ENCODE measurements at places on chromosomes 7 and 10.

GRCh38 chr10:97096261-97097083, 89.3 kb downstream of the SLIT1 start:
- no peak for DNase-seq

- no peak for DNase-seq
Measured at GRCh38 chr10:1373287-1373686, 317.1 kb downstream of the WDR37 start.

DNA sequence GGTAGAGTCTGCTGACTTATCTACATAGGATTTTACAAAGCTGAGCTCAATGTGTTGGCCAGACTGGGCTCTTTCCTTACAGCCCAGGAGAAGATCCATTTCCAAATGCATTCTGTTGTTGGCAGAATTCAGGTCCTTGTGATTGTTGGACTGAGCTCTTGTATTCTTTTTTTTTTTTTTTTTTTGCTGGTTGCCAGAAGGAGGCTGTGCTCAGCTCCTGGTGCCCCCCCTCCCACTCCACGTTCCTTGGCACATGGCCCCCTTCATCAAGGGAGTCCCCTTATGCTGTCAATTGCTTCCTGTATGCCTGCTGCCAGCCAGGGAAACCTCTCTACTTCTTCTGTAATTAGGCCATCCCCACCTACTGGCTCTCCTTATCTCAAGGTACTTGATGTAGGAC, 518.1 kb upstream of the AKR1E2 start:
- DNase-seq = no peak

- DNase-seq = no peak
Measured at GRCh38 chr7:30312178-30312577, 27.8 kb downstream of the ZNRF2 start.

DNA sequence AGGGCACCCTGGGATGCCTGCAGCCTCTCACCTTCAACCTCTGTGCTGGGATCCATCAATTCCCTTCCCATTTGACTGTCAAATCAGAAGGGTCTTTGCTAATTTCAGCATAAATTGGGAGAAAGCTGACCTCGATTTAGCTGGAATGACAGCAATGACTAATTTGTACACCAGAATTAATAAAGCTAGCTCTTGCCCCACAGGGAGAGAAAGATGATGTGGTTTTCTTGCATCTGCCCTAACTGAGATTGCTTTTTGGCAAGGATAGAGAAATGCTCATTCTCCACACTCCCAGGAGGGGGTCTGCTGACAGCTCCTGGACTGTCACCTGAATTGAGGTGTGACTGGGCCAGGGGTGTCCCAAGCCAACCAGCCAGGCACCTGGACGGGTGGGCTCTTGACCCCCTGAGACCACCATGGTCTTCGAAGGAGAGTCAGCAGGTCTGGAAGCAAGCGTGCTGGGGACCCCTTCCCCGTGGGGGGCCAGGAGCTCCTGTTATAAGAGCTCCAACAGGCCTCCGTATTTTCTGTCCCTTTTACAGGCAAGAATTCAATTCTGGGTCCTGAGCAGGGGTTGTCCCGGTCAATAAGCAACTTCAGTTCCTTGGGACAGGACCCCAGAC, 42.1 kb downstream of the RBM17 start:
- no peak for DNase-seq

DNA sequence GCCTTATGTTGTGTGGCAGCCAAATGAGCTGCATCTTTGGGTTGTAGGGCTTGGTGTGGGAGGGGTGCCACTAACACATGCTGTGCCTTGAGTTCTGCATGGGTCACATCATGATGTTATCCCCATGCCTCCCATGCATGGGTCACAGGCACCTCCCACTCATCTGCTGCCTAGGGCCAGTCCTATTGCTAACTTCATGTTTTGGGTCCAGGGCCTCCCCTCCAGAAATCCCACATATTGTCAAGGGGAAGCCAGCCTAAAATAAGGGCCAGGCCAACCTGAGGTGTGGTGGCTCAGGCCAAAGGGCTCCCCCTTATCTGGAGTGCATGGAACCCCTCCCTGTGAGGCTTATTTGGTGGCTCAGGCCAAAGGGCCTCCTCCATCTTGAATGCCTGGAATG, 299.0 kb downstream of the RPS24 start:
- no peak for DNase-seq

DNA sequence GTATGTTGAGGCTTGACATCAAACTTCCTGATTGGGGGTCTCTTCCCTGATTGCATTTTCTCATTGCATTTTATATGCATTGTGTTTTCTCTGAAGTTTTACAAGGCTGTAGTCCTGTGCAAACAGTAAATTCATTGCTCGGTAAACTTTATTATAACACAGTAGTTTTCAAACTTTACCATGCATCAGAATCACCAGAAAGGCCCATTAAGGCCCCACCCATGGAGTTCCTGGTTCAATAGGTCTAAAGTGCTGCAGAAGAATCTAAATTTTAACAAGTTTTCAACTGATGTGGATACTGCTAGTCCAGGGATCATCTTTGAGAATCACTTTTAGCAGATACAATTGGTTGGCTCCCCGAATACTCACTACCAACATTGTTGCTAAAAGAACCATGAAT, 634.7 kb upstream of the LRRTM3 start:
- DNase-seq = no peak

- DNase-seq = no peak
Measured at GRCh38 chr10:90288391-90288933, 569.4 kb downstream of the HTR7 start.

GRCh38 chr7:105304040-105304895, 84.5 kb downstream of the SRPK2 start:
- peak; percentile 48 for DNase-seq

DNA sequence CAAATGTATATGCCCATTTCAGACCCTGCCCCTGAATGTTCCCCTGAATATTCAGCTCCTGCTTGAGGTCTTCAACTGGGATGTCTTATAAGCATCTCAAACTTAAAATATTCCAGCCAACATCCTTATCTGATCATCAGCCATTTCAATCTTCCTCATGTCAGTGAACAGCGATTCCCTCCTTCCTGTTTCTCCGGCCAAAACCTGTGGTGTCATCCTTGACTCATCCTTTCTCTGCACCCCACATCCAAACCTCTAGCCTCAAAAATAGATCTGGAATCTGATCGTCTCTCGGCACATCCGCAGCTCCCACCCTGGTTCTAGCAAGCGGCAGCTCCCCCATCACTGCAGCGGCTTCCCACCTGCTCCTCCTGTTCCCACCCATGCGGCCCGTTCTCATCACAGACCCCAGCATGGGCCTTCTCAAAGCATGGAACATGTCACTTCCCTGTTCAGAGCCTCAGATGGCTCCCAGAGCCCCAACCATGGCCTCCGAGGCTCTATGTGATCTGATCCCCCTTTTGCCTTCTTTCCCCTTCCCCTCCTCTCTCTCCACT, 165.7 kb downstream of the HECW1 start:
- no peak for DNase-seq

GRCh38 chr10:34078017-34078744, 736.9 kb downstream of the PARD3 start:
- no peak for DNase-seq

DNA sequence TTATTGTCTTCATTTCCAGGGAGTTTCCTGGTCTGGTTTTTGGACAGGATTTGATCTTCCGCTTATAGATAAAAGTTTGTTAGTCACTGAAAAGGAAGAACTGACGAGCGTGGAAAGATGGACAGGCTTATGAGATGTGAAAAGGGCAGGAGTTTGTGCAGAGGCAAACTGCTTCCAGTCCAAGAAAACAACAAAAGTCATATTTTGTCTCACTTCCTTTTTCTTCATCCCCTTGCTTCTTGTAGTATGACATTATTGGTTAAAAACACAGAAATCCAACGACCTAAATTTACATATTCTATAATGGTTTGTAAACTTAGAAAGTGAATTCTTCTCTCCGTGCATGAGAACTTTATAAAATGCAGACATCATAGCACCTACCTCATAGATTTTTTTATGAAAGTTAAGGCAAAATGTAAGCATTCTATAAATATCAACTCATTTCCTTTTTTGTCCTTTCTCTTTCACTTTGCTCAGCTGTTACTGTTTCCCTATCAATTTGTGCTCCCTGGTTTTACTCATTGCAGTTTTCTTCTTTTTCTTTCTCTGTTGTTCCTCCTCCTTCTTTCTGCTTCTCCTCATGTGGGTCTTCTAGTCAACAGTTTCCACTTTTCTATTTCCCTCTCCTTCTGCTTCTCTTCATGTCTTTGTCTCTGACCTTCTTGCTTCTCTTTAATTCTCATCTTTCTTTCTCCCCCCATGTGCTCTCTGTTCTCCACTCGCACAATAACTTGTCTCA, 370.2 kb downstream of the ARL4A start:
- no peak for DNase-seq

- peak; percentile 32 for DNase-seq
Measured at GRCh38 chr7:85103962-85104361, 82.9 kb downstream of the SEMA3D start.
